ENCODE measurements at places on chromosomes 7 and 10.

GRCh38 chr10:1451362-1451888 is 285.9 kb downstream of the ADARB2 start:
- DNase-seq: no peak

DNA sequence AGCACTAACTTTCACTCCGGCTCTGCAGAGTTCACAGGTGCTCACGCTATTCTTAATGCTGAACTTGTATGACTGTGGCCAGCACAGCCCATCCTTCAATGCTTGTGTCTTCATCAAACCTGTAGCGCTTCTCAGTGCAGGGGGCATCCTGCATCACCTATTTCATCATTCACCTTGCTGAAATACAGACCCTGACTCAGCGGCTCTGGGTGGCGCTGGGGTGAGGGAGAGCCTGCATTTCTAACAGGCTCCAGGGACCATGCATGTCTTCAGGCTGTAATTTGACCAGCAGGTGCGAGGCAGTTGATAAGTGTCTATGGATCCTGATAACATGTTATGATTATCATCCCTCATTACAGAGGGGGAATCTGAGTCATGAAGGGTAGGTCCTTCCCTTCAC is 89.3 kb downstream of the VOPP1 start:
- no peak for DNase-seq

GRCh38 chr7:90345595-90346335 is 751 bp upstream of the GTPBP10 start:
- no peak for DNase-seq

GRCh38 chr10:133143200-133143533 is 16.9 kb upstream of the KNDC1 start:
- DNase-seq: no peak

DNA sequence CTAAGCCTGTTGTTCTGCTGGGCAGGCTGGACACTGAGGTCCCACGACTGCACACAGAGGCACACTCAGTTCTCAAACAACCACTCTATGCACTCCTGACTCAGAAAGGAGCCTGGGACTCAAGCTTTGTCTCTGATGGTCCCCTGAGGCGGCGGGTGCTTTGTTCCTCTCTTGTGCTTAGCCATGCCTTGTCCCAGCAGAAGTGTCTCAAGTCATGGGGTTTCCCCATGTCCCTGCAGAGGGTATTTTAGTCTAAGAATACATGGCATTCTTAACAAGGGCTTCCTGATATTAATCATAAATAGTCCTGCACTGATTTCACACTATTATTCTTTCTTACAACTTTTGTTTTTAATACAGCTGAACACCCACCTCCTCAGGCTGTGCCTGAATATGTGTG is 72.5 kb downstream of the CXCL12 start:
- no peak for DNase-seq

- no peak for DNase-seq
Measured at GRCh38 chr7:94649450-94649849, 6.5 kb downstream of the SGCE start.

DNA sequence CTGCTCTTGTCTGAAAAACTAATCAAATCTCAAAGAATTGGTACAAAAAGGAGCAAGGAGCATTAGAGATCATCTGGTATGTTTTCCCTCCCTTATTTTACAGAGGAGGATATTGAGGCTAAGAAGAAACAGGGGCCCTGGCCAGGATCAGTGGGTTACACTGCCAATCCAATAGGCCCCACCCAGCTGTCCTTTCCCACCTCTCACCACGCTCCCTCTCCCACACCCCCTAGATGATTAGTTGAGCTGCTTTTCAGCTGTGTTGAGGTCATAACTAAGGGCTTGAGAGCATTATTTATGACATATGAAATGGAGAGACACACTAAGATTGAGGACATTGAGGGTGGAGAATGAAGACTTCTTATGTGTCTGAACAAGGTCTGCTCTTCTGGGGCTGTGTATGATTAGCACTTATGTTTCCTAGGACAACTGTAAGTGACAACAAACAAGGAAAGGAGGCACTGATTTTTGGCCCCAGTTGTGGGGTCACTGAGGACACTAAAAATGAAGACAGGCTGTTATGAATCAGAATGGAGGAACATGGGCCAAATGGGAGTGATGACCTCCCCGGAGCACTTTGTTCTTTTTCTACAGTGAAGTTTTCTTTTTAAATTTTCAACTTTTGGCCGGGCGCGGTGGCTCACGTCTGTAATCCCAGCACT is 26.5 kb downstream of the VWA2 start:
- DNase-seq: no peak

DNA sequence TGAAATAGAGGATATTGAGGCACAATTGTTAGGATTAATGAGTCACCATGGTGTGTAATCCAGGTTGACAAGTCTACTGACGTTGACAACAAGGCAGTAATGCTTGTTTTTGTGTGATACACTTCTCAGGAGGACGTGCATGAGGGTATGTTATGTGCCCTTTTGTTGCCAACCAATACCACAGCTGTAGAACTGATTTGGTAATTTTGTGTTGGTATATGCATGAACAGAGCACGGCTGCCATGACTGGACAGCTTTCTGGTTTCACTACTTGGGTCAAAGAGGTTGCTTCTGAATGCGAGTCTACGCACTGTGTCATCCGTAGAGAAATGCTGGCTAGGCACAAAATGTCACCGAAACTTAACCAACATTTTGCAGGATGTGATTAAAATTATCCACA is 32.9 kb downstream of the PHTF2 start:
- peak; percentile 42 for DNase-seq

GRCh38 chr7:73966062-73966940 is 61.7 kb upstream of the ELN start:
- DNase-seq: no peak

- DNase-seq: no peak
Measured at GRCh38 chr7:20183086-20183485, 34.1 kb downstream of the MACC1 start.

DNA sequence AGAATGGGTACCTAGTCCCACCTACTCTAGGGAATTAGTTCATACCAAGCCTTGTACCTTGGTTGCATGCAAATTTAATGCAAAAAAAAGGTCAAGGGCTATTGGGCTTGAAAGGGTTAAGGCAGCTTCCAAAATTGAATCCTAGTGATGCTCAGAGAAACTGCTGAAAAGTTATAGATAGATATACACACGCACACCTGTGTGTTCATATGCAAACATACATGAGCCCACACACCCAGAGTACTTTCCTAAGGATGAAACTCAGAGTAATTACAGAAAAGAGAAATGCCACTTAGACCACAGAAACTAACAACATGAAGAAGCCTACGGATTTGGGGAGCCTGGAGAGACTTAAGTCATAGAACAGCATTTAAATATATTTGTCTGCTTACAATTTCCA is 1.5 kb downstream of the SLC25A13 start:
- DNase-seq: no peak

DNA sequence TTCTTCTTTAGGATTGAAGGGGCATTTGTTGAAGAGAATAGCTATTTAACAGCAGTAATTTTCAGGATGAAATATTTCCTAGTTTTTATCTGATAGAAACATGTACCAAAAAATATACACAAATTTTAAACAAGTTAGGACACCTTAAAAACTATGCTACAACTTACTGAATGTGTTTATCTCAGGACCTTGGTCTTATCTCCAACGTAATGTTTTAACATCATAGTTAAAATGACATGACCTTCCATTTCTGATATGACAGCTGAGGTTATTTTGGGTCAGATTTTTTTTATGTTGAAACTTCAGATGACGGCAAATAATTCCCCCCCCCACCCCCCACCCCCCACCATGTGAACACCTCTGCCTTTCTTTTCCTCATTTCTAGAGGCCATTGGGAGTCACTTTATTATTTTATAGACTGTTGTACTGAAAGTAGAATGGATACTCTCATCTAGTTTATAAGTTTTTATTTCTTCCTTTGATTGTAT is 8.0 kb downstream of the MRLN start:
- no peak for DNase-seq

DNA sequence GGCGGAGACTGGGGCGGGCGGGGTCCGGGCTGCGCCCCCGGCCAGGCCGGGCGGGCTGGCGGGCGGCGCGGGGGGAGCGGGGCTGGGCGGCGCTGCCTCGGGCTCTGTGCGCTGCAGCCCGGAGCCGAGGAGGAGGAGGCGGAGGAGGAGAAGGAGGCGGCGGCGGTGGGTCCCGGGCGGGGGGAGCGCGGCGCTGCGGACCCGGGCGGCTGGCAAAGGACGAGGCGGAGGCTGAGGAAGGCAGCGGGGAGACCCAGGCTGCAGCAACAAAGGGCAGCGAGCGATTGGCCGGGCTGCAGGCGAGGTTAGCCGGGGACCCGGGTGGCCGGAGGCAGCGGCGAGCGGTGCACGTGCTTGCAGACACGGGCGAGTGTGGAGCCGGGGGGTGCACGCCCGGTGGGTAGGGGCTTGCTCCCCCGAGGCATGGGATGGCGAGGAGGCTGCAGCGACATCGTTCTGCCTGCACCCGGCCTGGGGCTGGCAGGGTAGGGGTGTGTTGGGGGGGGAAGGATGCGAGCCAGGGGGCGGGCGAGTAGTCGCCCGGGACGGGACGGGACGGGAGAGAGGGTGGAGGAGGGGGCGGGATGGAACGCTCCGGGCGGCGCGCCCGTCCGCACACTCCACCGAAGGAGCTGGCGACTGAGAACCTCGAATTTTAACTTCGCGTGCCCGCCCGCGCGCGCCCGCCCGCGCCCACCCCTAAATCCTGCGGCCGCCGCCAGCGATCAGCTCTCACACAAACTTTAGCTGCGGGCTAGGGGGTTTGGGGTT is 844 bp upstream of the KAT6B start:
- DNase-seq: peak; percentile 58

DNA sequence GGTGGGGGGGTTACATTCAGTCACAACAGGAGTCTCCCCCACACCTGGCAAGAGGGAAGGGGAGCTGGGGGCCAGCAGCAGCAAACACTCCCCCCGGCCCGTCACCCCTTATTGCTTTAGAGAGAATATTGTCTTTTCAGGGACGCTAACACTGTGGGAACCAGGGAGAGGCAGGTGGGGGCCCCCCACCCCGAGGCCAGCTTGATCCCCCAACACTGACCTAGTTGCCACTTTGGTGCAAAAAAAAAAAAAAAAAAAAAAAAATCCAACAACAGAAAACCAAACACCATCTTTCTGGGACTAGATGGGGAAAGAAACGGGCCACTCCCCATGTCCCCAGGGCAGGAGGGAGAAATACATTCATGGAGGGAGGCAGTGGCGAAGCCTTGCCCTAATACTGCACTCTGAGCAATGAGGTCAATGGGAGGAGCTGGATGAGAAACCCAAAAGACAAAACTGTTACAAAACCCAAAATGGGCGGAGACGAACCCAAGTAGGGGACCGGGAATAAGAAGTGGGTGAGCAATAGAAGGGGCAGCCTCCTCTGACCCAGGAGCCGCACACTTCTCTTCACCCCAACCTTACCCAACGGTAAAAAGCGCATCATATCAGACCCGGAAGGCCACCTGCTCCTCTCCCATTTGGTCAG is 6.5 kb downstream of the GNB2 start:
- DNase-seq: no peak

GRCh38 chr7:158386866-158387545 is 200.6 kb downstream of the PTPRN2 start:
- DNase-seq: no peak

- no peak for DNase-seq
Measured at GRCh38 chr10:59562126-59562525, 147.5 kb downstream of the SLC16A9 start.

DNA sequence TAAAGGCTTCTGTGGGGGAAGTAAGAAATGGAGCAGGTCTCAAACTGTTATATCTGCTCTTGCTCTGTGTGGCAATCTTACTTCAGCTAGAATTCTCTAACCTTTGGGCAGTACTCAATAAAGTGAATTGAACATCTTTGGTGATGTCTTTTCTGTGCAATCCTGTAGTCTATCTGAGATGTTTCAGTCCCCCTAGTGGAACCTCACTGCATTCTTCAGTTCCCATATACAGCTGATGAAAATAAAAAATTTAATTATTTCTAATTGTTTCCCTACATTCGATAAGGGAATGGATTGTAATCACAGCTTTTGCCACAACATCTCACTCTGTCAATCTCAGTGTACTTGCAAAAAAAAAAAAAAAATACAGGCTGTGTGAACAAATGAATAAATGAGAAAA is 522.6 kb downstream of the DNAJB9 start:
- DNase-seq: no peak

- DNase-seq: no peak
Measured at GRCh38 chr7:73526896-73527821, 5.1 kb upstream of the BAZ1B start.

- DNase-seq: no peak
Measured at GRCh38 chr7:111357691-111358090, 204.6 kb downstream of the IMMP2L start.

DNA sequence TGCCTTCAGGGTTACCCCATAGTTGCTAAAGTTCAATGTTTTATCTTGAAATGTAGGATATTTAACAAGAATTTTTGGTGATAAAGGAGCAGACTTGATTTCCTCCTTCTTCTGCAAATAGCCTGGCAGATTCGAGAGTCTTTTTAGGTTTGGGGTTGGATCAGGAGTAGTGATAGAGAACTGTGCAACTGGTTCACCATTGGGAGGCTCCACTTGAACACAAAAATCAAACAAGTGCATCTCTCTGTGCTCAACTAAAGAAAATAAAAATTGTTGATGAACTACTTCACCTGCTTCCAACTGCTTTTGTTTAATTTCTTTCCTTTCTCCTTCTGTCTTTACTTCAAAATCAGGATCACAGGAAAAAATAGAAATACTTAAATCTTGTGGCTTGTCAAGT is 58.5 kb downstream of the MACC1 start:
- no peak for DNase-seq

DNA sequence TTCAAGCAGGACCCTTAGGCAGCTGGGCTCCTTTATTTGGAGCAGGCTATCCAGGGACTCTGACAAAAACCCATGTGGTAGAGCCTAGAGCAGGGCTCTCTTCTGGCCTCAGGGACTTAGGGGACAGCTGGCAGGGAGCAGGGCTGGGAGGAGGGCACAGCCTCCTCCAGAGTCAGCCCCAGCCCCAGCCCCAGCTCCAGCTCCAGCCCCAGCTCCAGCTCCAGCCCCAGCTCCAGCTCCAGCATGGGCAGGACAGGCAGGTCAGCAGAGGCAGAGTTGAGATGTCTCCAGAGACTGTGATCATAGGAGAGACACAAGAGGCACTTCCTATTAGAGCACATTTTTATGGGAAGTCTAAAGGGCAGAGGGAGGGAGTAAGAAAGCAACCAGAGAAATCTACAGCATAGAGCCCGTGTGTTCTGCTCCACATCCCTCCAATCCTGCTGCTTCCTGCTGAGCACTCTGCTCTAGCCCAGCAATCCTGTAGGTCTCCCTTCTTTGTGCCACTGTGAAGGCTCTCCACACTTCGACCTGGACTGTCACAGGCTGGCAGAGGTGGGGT is 13.3 kb upstream of the C10orf53 start:
- no peak for DNase-seq

GRCh38 chr10:120989279-120989678 is 138.1 kb downstream of the WDR11 start:
- DNase-seq: no peak

GRCh38 chr7:7772397-7772821 is 54.0 kb upstream of the RPA3 start:
- no peak for DNase-seq

GRCh38 chr10:121774404-121774803 is 153.4 kb downstream of the ATE1 start:
- DNase-seq: no peak
